ENCODE measurements at places on chromosomes 3 and 15.

- no peak for DNase-seq
Measured at GRCh38 chr3:155520463-155520862, 224.4 kb downstream of the PLCH1 start.

GRCh38 chr15:80838666-80839065 lies 59.5 kb downstream of the CEMIP start:
- DNase-seq: no peak

- DNase-seq: no peak
Measured at GRCh38 chr3:123843668-123844067, 40.5 kb downstream of the MYLK start.

DNA sequence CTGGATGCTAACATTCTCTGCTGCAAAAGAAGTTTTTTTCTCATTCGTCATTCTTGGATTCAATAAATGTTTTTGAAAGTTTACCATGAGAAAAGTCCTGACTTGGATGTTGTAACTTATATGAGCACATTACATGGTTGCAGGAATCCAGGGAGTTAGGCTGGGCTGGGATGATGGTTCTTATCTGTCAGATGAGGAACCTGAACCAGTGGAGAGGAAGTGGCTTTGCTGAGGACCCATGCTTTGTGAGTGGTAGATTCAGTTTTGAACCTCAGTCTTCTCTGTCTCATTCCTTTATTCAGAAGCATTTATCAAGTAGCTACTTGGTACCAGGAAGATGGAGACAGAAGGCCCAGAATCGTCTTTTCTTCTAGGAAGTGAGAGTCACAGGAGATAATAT lies 3.7 kb upstream of the GASK1A start:
- DNase-seq: no peak

GRCh38 chr15:80325206-80325605 lies 73.2 kb upstream of the CTXND1 start:
- DNase-seq: no peak

- no peak for DNase-seq
Measured at GRCh38 chr15:66287461-66288057, 5.8 kb upstream of the DIS3L start.

DNA sequence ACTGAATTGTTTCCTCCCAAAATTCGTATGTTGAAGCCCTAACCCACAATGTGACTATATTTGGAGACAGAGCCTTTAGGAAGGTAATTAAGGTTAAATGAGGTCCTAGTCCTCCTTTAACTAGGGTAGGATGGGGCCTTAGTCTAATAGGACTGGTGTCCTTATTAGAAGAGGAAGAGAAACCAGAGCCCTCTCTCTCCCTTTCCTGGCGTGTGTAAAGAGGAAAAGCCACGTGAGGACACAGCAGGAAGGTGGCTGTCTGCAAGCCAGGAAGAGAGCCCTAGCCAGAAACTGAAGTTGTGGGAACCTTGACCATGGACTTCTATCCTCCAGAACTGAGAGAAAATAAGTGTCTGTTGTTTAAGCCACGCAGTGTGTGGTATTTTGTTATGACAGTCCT lies 94.3 kb downstream of the OXNAD1 start:
- DNase-seq: no peak

- DNase-seq: no peak
Measured at GRCh38 chr15:92071045-92071634, 217.6 kb downstream of the SLCO3A1 start.

DNA sequence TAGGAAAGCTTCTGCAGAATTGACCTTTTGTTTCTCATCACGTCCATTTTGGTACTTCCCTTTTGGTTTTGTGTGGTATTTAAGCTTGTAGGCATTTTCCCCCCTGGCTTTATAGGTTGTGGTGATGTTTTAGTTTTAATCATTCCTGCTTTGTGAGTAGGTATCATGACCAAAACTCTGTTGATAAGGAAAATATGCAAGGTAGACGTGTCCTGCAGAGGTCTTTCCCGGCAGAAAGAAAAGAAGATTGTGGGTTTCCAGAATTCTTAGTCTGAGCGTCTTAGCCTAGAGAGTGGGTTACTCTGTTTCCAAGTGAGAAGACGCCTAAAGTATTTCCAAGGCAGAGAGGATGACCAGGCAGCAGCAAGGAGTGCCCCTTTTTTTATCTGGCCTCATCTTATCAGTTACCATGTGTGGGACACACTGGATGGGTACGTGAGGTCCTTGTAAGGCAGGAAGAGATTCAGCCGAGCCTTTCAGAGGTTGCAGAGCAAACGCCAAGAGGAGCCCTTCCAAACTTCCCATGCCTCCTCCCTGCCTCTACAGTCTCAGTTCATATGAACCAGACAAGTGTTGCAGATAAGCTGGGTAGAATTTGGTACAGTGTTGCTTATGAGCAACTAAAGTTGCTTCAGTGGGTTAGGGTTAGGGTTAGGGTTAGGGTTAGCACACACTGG lies 58.8 kb downstream of the ARNT2 start:
- no peak for DNase-seq

GRCh38 chr3:53032609-53033008 lies 13.3 kb downstream of the SFMBT1 start:
- DNase-seq: no peak

DNA sequence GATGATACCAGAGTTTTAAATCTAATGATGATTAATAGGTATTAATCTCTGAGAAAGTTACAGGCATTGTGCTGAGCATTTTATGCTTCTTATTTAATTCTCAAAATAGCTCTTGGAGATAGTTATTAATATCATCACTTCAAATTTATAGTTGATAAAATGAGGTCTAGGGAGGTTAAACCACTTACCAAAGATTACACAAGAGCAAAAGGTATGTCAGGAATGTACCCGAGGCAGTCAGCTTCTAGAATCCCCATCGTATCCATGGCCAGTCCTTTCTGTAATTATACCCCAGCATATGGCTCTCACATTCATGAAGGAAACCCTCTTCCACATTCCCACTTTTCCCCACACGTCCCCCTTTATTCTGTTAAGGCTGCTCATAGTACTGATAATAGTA lies 421.3 kb downstream of the PYDC2 start:
- no peak for DNase-seq

DNA sequence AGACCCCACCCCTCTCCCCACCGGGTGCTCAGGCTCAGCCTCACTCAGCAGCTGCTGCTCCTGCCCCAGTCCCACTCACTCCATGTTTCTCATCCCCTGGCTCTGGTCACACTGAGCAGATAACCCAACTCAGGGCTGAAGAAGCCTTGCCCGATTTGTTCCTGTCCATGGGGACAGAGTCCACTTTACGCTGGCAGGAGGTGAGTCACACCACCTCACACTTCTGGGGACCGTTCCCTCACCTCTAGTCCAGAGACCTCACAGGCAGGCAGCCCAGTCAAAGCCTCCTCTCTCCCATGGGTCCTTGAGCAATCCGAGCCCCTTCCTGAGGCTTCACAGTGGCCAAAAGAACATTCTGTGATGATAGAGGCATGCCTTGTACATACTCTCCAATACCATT lies 1.4 kb downstream of the CIDEC start:
- no peak for DNase-seq

DNA sequence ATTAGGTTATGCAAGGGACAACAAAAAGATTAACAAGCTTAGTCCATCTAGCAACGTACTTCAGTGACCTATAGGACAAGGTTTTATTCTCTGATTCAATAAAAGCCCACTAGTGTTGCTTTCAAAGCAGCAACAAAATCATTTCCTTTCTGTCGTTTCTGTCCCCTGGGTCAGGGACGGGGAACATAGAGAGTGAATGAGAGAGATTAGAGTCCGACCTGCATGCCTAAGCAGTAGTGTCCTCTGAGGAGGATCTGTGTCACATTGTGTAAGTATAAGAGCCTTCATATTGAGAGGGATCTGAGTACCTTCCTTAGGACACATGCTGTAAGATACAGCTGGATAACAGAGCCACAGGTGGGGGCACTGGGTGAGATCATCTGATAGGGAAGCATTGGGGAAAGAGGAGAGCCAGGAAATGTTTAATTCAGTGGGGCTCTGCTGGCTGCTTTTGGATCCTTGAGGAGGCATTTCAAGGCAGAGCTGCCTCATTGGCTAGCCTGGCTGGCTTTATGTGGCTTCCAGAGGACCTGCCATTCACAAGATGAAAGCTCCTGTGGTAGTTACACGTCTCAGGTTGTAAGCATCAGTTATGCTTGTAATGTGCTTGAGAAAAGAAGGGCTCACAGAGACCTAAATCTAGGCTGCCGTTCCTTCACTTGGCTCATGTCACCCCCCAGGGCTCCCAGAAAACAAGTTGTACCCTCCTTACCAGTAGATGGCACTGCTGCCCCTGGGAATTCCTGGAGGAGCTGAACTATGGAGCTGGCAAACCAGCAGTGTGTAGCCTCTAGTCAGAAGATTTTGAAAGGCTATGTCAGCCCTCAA lies 2.7 kb downstream of the TMEM108 start:
- peak; percentile 88 for DNase-seq

- DNase-seq: no peak
Measured at GRCh38 chr15:83673385-83673784, 19.5 kb downstream of the ADAMTSL3 start.

DNA sequence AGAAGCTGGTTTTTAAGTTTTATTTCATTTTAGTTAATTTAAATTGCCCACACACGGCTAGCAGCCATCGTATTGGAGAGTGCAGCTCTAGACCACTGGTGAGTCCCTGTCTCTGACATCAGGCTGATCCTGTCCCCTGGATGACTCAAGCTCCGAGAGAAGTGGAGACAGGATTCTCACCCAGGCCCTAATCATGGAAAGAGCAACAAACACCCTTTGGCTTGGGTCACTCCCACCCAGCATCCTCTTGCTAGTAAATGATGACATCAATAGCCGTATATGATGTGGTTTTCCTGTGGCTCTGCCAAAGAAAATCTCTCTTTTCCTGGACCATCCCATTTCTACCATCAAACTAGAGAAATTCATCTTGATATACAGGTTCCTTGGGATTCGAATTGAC lies 182.2 kb downstream of the NTRK3 start:
- no peak for DNase-seq

- DNase-seq: no peak
Measured at GRCh38 chr3:186534113-186534669, 10.0 kb downstream of the CRYGS start.

DNA sequence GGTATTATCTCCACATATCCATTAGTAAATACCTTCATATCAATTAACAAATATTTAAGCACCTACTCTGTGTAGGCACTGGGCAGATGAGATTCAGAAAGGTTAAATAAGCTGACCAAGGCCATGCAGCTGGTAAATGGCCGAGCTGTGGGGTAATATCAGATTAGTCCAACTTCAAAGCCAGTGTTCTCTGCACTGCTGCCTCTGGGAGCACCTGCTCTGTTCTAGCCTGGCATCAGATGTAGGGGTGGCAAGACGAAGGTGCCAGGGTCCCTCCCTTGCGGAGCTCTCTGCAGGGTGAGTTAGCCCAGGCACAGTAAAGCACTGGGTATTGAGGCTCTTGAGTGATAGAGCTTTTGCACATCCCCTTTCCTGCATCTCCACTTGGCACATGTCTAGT lies 5.5 kb downstream of the TATDN2 start:
- DNase-seq: no peak

GRCh38 chr3:177906126-177906511 lies 630.1 kb upstream of the KCNMB2 start:
- no peak for DNase-seq

GRCh38 chr15:71545223-71545760 lies 265.1 kb upstream of the NR2E3 start:
- DNase-seq: no peak

DNA sequence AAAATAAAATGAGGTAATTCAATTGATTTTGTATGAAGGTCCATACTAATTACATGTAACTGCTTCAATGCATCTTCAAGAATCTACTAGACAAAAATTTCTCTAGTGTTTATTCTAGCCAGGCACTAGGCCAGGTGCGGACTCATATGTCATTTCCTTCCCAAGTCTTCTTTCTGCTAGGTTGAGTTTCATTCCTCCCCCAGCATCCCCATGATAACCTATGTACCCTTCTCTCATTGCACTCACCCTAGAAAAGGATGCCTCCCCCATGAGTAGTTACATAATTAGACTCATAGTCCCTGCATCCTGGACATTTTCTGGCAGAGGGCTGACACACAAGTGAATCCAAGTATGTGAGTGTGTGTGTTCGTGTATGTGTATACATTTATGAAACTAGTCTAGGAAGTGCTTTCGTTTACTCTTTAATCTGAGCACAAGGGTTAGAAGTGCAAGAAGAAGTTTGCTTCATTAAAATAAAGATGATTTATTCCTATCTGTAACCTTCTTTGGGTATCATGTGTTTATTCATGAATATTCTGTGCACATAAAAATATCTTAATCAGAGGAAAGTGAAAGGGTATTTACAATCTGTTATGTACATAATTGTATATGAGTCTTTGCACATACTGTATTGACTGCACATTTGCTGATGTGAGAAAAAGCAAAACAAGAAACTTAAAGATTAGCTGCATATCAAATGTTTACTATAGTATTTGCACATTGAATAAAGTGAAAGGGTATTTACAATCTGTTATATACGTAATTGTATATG lies 585.6 kb upstream of the ZNF717 start:
- DNase-seq: no peak

- no peak for DNase-seq
Measured at GRCh38 chr15:74193299-74193718, 9.3 kb downstream of the STRA6 start.

DNA sequence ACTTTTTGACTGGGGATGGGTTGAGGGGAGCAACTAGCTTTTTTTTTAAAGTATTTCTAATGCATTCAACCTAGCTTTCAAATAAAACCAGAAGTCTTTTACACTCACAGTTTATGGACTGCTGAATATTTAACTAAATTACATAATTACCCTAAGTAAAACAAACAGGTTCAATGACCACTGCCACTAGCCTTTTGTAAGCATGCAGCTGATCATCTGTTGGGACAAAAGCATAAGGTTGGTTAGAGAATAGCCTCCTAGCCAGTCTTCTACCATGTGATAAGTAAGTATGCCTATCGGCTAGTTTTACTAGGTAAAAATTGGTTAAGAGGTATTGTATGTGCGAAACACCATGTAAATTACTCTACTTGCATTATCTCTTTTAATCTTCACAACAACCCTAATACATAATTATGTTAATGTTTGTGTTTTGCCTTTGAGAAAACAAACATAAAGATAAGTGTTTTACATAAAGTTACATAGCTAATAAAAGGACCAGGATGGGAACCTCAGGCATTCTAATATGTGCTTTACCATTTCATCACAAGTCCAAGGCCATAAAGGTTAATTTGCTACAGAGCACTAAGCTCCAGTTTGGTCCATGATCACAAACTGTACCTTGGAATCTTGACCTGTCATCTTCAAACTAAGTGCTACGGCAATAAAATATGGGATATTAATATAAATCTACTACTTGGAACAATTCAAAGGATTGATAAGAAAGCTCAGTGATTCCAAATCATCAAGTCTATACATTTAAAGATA lies 13.2 kb downstream of the PFN2 start:
- DNase-seq: peak; percentile 9

Data from COR-L47 (cell line).